ENCODE measurements at places on chromosomes 6 and 20.

DNA sequence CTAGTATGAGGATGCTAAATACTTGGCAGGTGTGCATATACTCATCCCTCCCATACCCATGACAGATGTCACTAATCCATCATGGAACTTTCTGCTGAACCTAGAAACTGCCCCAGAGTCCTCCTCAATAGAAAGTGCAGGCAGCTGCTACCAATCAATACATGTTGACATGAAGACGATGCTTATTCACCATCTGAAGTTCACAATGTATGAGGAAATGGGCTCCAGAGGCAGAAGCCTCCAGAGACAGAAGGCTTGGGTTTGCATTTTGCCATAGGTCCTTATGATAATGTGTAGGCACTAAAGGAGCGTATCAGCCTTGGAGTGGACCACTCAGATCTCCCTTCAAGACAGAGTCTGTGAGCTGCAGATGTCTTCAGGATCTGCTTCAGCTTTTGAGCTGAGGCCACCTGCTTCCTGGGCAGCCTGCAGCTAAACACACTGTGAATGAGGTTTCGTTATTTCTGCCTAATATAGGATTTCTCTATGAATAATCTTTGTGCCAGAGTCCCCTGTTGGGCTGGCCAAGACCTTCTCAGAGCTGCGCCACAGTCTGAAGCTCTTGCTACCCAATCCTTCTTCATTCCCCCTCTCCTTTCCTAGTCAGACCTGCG lies 7.5 kb upstream of the KIAA1755 start:
- no peak for DNase-seq

GRCh38 chr20:59671661-59672471 lies 67.5 kb downstream of the PHACTR3 start:
- DNase-seq: no peak

- no peak for DNase-seq
Measured at GRCh38 chr6:149053848-149054558, 263.5 kb upstream of the TAB2 start.

- peak; percentile 85 for DNase-seq
Measured at GRCh38 chr6:13302751-13303667, 25.3 kb downstream of the TBC1D7 start.

GRCh38 chr6:51019806-51020205 lies 201.1 kb downstream of the TFAP2B start:
- no peak for DNase-seq

DNA sequence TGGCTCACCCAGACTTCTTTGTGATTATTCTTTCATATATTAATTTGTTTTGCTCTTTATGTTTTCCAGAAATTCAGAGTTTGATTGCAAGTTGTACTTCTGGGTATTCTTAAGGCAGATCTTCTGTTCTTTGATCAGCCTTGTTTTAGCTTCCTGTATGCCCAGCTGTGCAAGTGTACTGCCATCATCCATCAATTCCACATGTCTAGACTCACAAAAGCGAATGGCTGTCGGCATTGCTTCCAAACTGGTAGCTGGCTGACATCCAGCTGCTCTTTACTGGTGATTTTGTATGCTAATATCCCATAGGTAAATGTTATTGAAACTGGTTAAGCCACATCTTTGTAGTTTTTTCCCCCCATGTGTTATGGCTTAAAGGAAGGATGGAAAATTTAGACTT lies 1084.8 kb upstream of the CITED2 start:
- no peak for DNase-seq

- no peak for DNase-seq
Measured at GRCh38 chr6:144683216-144684070, 398.3 kb downstream of the UTRN start.

DNA sequence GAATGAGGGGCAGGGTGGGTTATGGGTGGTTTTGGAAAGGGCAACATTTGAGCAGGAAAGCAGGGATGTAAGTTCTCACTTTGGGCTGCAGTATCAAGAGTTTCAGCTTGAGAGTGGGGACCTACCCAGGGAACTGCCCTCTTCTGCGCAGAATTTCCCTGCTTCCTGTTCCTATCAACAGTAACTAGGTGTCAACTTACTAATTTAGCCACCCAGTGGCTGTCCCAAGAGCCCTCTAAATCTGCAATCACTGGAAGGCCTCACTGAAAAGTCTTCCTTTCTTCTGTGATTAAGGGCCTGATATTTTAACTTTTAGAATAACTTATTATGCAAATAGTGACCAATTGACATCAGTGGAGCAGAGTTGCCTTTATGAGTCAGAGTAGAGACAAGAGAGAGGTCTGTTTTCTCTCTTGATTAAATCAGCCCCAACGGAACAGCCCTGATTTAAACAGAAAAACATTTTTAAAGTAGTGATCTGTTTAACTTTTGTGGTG lies 118.2 kb upstream of the RIPOR2 start:
- peak; percentile 27 for DNase-seq

- DNase-seq: peak; percentile 10
Measured at GRCh38 chr20:49281059-49281912, 3.4 kb upstream of the ZNFX1 start.

GRCh38 chr20:43028470-43028869 lies 161.2 kb downstream of the PTPRT start:
- no peak for DNase-seq

- DNase-seq: no peak
Measured at GRCh38 chr6:3190779-3191178, 33.4 kb upstream of the TUBB2A start.

DNA sequence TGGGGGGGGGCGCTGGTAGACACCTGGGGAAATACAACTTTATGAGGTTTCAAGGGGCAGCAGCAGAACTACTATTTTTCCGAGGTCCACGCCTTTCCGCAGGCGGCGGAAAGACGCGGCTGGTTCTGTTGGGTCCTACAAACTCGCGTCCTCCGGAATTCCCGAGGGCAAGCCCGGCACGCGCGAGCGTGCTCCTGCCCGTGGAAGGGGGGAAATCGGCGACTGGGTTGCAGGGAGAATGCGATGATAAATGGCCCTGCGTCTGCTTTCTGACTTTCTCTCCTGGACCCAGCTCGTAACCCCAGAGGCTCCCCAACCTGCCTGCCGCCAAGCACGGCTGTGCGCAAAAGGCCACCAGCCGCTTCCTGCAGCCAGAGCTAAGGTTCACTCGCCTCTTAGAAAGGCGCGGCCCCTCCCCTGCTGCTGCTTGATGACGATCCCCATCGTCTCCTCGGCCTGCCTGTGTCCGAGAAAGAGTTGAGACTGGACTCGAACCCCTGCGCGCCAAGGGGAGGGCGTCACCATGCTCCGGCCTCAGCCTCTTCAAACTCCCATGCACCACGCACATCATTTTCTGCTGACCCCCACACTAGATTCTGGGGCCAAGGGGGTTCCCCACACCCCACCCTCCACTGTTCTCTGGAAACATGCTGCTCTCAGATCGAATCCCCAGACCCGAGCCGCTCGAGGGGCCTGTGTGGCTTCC lies 6.7 kb downstream of the FOXA2 start:
- no peak for DNase-seq

GRCh38 chr6:52931351-52931750 lies 21.9 kb upstream of the GSTA3 start:
- no peak for DNase-seq

DNA sequence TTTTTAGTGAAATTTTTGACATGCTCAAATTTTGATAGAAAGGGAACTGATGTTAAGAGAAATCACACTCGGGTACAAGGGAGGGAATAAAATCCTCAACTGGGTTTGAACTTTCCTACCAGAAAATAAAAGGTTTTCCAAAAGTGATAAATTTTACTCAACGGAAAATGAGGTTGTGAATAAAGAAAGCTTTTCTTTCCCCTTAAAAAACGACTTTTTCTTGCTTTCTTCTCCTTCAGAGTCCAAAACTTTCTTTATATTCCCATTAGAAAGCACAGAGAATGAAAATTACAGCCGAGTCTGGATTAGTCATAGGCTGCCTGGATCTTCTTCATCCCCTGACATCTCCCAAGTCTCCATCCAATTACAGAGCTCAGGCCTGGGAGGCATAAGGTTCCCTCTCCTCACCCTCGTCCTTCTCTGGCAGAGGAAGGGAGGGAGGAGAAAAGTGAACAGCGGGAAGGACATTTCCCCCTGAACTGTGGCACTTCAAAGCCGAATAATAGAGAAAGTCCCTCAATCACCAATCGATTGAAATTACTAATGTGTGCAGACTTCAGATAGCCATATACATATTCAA lies 28.1 kb upstream of the QKI start:
- DNase-seq: no peak

GRCh38 chr6:108838101-108838717 lies 10.0 kb upstream of the ARMC2 start:
- DNase-seq: no peak

DNA sequence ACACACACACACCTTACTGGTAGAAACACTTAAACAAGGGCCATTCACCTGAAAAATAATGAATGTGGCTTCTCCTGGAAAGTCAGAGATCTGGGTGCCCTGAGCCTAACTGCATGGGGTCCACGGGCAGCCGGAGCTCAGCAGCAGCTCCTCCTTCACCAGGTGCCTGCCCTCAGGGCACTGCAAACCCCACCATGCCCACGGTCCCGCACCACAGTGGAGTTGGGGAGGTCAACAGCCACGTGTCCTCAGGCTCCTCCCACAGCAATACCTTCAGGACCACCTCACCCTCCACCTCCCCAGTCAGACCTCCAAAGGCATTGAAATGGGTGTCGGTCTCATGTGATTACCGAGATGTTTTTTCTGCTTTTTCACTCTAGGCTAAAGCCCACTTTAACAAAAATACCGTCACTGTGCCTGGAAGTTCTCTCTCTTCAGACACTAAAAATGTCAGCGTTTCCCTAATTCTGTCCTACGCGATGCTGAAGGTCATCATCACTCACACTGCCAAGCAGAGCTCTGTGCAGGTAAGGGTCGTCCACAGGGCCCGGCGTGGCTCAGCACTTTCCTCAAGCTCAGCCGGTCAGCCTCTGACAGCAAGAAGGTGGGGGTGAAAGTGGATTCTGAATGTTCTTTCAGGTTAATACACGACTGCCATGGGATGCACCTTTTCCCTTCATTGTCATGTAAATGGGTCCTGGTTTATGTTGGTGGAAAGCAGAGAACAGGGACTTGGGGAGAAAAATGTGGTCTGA lies 48.9 kb downstream of the CDK5RAP1 start:
- DNase-seq: no peak

- no peak for DNase-seq
Measured at GRCh38 chr6:166490671-166491500, 95.6 kb downstream of the RAMACL start.

- DNase-seq: no peak
Measured at GRCh38 chr20:63011798-63012197, 5.0 kb upstream of the BHLHE23 start.

DNA sequence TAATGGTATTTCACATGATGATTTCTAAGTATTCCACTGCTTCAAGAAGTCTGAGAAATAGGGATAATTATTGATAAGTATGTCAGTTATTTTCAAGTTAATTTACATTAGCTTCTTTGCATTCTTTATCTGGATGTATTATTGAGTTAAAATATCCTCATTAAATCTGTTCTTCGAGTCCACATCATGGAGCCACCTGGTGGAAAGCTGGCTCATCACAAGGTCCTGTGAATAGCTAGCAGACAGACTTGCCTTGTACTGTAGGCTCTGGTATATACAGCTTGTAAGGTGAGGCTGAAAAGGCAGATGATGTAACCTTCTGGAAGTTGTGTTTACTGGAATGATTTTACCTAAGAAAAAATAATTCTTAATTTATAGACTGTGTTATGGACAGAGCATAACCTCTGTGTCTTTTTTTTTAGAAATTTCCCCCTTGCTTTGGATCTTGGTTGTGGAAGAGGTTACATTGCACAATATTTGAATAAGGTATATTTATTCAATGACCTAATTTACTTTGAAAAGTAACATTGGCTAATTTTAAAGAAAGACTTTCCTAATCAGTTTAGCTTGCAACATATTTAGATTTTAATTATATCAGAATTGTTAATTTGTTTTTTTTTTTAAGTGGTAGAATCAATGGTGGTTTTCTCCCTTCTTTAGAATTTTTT lies 3.5 kb downstream of the NDUFAF5 start:
- DNase-seq: peak; percentile 14

DNA sequence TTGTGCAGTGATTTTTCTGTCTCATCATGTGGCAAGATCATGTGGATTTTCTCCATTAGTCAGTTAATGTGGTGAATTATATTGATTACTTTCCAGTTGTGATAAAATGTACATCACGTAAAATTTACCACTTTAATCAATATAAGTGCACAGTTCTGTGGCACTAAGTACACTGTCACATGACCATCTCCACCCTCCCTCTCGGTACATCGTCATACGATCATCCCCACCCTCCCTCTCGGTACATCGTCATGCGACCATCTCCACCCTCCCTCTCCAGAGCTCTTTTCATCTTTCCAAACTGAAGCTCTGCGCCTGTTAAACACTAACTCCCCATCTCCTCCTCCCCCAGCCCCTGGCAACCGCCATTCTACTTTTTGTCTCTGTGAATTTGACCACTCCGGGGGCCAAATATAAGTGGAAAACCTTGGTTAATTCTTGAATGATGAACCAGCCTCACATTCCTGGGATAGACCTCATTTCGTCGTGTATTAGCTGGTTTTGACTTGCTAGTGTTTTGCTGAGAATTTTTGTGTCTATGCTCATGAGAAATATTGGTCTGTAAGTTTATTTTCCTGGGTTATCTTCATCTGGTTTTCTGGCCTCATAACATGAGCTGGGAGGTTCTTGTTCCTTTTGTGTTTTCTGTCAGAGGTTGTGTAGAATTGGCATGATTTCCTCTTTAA lies 10.8 kb downstream of the NTSR1 start:
- no peak for DNase-seq

GRCh38 chr6:158461954-158462353 lies 97.9 kb upstream of the TMEM181 start:
- DNase-seq: no peak

GRCh38 chr20:16064989-16065707 lies 508.1 kb downstream of the KIF16B start:
- no peak for DNase-seq

DNA sequence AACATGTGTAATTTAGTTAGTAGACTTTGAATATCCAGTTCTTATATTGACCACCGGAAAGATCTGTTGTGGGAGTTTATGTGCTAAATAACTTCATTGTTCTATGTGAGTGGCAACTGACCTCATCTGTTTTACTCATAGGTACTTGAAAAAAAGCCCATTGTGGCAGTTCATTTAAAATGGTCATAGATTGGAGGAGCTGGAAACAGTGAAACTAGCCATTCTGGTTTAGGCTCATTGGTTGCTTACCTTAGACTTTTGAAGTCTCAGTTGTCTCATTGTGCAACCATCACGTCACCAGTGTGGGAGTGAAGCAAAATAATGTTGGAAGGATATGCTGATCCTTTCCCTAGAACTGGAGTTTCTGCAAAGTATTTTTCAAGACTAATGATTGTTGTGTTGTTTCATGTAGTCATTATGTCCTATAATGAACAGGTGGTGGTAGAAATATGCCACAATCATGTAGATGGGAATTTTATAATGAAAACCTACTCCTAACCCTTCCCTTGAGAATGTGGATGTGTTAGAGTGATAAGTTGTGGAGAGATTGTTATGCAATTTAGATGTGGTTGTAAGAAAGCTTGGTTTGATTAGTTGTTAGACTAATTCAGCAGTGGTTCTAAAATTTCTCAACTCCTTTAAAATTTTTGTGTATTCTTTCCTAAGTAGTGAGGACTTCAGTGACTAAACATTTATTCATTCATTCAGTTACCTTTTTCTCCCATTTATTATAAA lies 18.3 kb downstream of the DSP start:
- DNase-seq: no peak

All from CD4-positive, alpha-beta T cell treated with Interferon gamma for 1 hour (primary cell).